ENCODE measurements at places on chromosomes 16 and 17. TPM values are rescaled to one million over a fixed set of nuclear protein-coding genes. Genes with fewer than 3 reads are reported as not detected.

Gene CEMP1
- not detected for total RNA-seq

Gene GAST
- total RNA-seq, result not detected

Gene GLP2R
- total RNA-seq, result not detected

Gene PSMB3
- 145 TPM for total RNA-seq

Gene HS3ST2
- not detected for total RNA-seq

Gene C16orf90
- not detected for total RNA-seq

Gene CHAD
- total RNA-seq, result not detected

Gene TP53TG3B
- not detected for total RNA-seq

Gene RPH3AL
- 1.2 TPM for total RNA-seq

Gene NOS2
- under 0.01 TPM for total RNA-seq

Gene CIBAR2
- not detected for total RNA-seq

Gene KIAA0513
- total RNA-seq, result 13.8 TPM

Gene MARVELD3
- total RNA-seq, result not detected

Gene SLC9A5
- total RNA-seq, result 3.4 TPM

Gene FBXW10
- total RNA-seq, result not detected

Gene TMC7
- total RNA-seq, result 0.85 TPM

Gene CD7
- total RNA-seq, result not detected

Gene USH1G
- total RNA-seq, result 0.03 TPM

Gene INCA1
- total RNA-seq, result 0.23 TPM

Gene RPL19
- 1,207 TPM for total RNA-seq

Gene TAT
- not detected for total RNA-seq

Gene C1QTNF8
- total RNA-seq, result 0.13 TPM

Gene HAP1
- total RNA-seq, result 0.07 TPM

Gene OR1A1
- not detected for total RNA-seq

Gene FOXN1
- total RNA-seq, result not detected

Gene GNG13
- not detected for total RNA-seq

Gene HOXB7
- 1.8 TPM for total RNA-seq

Gene HELZ
- total RNA-seq, result 55.1 TPM

Gene RNU2-1
- total RNA-seq, result not detected

Gene PYY
- not detected for total RNA-seq

Gene KRTAP2-1
- total RNA-seq, result not detected

Gene RPRML
- total RNA-seq, result not detected

Gene RHOT2
- total RNA-seq, result 39.2 TPM

Gene CACNG3
- not detected for total RNA-seq

Gene SLC13A5
- not detected for total RNA-seq

Gene DNAAF1
- not detected for total RNA-seq

Gene TP53TG3C
- total RNA-seq, result not detected

Gene TNFSF13
- 1.4 TPM for total RNA-seq

Gene SMTNL2
- 0.72 TPM for total RNA-seq

Gene CTRL
- 0.30 TPM for total RNA-seq

Gene KRTAP9-4
- total RNA-seq, result not detected

Gene CCL23
- not detected for total RNA-seq

Gene SPATA22
- total RNA-seq, result 0.13 TPM

Gene MPV17L
- total RNA-seq, result 0.78 TPM

Gene CHD9NB
- total RNA-seq, result 2.7 TPM

Gene GCGR
- not detected for total RNA-seq

Gene CACNG1
- total RNA-seq, result not detected

Gene CTRB1
- total RNA-seq, result not detected

Gene SYT17
- total RNA-seq, result 0.63 TPM

Gene RNF222
- total RNA-seq, result not detected

Gene NPIPB13
- total RNA-seq, result 0.73 TPM

Gene SKAP1
- total RNA-seq, result not detected

Gene LUC7L
- total RNA-seq, result 25.8 TPM

Gene SDR42E2
- total RNA-seq, result not detected

Gene ITGB4
- total RNA-seq, result 0.69 TPM

Gene TBC1D3G
- total RNA-seq, result not detected

Gene ZG16
- not detected for total RNA-seq

Data from smooth muscle cell of the pulmonary artery (primary cell).